Iris pigment epithelial cell (primary cell): ENCODE measurements at places on chromosomes 6 and 20.
A peak's percentile ranks its signal among the peaks of the same experiment; 100 is the strongest.

DNA sequence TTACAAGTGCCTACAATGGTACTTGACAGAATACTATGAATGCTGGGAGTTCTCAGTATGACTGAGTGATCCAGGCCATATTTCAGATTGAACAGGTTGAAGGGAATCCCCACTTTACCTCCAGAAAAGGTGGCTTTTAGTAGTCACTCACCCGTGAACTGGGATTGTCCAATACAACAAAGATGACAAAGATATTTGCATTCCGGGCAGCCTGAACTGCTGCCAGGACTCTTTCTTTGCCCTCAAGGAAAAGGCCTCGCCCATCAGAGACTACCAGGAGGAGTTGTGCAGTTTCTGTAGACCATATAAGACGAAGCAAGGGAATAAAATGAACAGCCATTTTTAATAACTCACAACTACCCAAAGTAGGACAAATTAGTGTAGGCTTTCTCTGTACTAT, 6.3 kb upstream of the LYRM2 start:
- DNase-seq: no peak

GRCh38 chr6:16849280-16849987, 88.2 kb upstream of the ATXN1 start:
- peak; percentile 65 for DNase-seq

DNA sequence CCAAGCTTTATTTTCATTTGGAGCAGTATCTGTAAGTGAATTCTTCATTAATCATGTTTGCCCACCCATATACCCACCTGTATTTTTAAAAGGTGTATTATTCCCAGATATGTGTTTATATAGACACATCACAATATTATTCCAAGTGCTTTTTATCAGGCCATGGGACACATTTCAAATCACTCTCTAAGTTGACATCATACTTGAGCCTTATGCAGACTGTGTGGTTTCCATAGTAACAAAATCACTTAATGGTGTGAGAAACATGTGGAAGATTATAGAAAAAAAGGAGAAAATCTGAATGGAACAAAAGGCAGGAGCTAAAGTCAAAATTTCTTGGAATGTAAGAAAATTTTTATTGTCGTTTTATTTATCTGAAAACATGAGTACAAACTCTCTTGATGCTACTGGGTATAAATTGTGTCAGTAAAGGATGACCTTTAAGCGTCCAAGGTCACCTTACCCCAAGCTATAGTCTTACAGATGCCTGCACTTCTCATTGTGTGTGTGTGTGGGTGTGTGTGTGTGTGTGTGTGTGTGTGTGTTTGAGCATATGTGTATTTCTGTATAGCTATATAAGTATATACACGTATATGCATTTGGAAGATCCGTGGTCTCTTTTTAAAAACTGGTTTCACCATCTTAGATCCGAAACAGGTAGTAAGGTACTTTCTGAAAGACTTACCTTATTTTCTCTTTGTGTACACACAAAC, 79.8 kb upstream of the CCN6 start:
- DNase-seq: peak; percentile 74

- no peak for DNase-seq
Measured at GRCh38 chr20:23103284-23104018, 17.3 kb upstream of the CD93 start.

DNA sequence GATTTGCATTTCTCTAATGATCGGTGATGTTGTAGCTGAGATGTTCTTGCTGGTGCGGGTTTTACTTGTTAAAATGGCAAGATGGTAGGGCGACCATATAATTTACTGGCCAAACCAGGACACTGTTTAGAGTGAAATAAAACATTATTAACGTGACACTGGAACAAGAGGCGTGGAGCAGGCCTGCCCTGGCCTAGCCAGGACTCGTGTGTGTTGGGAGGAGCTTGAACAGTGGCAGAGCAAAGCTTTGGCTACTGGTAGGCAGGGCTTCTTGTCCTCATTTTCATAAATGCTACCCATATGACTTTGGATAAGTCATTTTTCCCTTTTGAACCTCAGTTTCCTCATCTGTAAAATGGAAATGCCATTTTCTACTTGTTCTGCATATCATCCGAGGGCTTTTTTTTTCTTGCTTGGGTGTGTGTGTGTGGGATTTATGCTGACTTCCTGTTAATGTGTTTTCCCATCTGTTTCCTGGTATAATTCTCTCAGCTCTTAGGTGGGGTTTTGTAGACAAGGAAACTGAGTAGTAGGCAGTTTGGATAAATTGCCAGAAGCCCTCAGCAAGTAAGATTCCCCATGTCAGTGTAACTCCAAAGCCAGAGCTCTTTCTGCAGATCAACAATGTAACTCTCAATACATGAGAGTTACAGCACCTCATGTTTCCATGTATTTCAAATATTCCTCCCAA, 81.7 kb downstream of the TOX2 start:
- no peak for DNase-seq

GRCh38 chr6:111973118-111973761, 80.7 kb upstream of the CCN6 start:
- DNase-seq: peak; percentile 98

DNA sequence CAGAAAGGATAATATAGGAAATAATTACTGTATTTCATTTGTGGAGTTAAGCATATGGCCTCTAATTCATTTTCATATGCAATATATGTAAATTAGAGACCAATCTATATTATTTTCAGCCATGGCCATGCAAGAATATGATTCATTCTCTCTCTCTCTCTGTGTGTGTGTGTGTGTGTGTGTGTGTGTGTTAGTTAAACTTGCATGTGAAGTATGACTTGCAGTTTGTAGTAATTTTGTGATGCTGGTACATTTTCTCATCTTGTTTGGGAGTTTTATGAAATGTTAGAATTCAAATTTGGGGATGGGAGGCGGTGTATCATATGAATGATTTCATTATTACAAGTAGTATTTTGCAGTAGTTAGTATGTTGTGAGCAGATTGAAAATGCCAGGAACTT, 74.8 kb downstream of the JARID2 start:
- DNase-seq: no peak

DNA sequence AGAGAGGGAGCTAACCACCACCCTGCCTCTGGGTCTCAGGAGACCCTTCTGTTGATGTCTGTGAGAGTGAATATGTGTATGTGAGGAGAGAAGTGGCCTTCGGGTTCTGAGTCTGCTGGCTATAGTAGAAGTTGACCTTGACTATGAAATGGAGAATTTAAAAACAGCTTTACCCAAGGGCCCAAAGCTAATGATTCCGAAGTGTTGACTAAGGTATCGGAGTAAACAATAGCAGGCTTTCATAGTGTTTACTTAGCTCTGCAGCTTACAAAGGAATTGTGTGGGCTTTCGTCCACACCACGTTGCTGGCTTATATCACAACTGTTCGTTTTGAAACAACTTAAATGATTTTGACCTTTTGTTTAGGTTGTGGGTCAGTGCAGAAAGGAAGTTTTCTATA, 126.5 kb upstream of the JAG1 start:
- DNase-seq: no peak

GRCh38 chr6:152143359-152143758, 335.9 kb downstream of the ESR1 start:
- no peak for DNase-seq

DNA sequence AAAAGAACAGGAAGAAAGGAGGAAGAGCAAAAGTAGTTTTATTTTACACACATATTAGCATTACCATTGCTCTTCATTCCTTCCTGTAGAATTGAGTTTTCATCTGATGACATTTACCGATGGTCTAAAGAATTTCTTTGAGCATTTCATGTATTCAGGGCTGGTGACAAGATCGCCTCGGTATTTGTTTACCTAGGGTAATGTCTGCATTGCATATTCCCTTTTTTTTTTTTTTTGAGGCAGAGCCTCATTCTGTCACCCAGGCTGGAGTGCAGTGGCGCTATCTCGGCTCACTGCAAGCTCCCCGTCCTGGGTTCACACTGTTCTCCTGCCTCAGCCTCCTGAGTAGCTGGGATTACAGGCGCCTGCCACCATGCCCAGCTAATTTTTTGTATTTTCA, 19.3 kb downstream of the RAB22A start:
- no peak for DNase-seq
